GM23248 (cell line): ENCODE measurements at places on chromosomes 6 and 20.

DNA sequence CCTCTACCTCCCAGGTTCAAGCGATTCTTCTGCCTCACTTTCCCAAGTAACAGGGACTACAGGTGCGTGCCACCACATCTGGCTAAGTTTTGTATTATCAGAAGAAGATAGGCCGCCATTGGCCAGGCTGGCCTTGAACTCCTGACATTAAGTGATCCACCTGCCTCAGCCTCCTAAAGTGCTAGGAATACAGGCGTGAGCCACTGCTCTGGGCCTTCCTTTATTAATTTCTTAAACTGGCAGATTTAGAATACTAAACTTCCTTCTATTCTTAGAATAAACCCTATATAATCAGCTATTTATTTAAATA lies 86.6 kb downstream of the HFE start:
- no peak for DNase-seq
- H3K27me3 ChIP-seq: no peaks in the 10 kb centered on the region
- H3K36me3 ChIP-seq: no peaks in the 10 kb centered on the region
- peaks cover 15% of the 10 kb centered on the region; the same call in 1 of the 2 replicates for H3K4me1 ChIP-seq
- no peak overlapping the region for H3K27ac ChIP-seq

GRCh38 chr6:148432462-148433195 lies 90.0 kb downstream of the SASH1 start:
- no peaks in the 10 kb centered on the region for H3K27me3 ChIP-seq
- H3K4me3 ChIP-seq: no peak overlapping the region
- no peak overlapping the region for H3K27ac ChIP-seq
- peaks cover 17% of the 10 kb centered on the region for H3K4me1 ChIP-seq
- H3K36me3 ChIP-seq: no peaks in the 10 kb centered on the region

DNA sequence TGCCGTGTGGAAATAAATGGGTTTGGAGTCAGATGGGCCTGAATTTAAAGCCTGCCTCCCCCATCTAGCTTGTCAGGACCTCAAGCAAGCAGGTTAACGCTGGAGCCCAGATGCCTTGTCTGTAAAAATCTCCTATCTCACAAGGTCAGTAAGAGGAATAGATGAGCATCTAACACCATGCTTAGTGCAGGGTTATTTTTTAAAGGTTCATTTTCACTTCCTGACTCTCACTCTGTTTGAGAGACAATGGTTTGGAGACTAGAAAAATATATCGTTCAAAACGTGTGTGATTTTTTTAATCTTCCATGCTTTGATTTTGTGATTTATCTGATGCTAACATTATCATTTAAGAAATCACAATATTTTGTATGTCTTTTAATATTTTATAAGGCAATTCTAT lies 114.0 kb upstream of the TAB2 start:
- no peak overlapping the region for H3K27ac ChIP-seq
- no peak overlapping the region for H3K4me3 ChIP-seq
- no peaks in the 10 kb centered on the region for H3K4me1 ChIP-seq

GRCh38 chr6:25147223-25147622 lies 132.0 kb upstream of the CARMIL1 start:
- no peaks in the 10 kb centered on the region for H3K36me3 ChIP-seq
- DNase-seq: no peak
- H3K4me1 ChIP-seq: no peaks in the 10 kb centered on the region
- no peak overlapping the region for H3K4me3 ChIP-seq
- H3K27me3 ChIP-seq: no peaks in the 10 kb centered on the region

- peaks cover 8% of the 10 kb centered on the region for H3K4me1 ChIP-seq
- H3K36me3 ChIP-seq: no peaks in the 10 kb centered on the region
- no peak overlapping the region for H3K27ac ChIP-seq
- peak; percentile 51 for DNase-seq
- no peak overlapping the region for H3K4me3 ChIP-seq
Measured at GRCh38 chr20:36035745-36036144, 67.4 kb downstream of the CNBD2 start.

DNA sequence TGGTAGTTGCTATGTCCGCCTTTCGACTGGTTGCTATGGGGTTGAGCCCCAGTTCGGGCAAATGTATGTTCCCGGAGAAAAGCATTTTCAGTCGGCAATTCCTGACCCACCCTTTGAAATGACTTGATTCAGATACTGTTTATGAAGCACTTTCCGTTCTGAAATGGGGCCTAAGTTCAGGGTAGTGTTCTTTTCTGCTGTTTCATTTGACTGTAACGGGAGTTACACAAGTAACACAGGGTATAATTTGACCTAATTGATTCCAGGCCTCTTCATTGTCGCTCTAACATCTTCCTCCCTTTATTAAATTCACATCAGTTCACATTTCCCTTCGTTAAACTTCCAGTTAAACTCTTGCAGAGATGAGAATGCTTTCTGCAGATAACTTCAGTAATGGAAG lies 85.5 kb downstream of the BMP6 start:
- no peak overlapping the region for H3K27ac ChIP-seq
- H3K36me3 ChIP-seq: no peaks in the 10 kb centered on the region
- H3K27me3 ChIP-seq: no peaks in the 10 kb centered on the region
- H3K4me1 ChIP-seq: no peaks in the 10 kb centered on the region

DNA sequence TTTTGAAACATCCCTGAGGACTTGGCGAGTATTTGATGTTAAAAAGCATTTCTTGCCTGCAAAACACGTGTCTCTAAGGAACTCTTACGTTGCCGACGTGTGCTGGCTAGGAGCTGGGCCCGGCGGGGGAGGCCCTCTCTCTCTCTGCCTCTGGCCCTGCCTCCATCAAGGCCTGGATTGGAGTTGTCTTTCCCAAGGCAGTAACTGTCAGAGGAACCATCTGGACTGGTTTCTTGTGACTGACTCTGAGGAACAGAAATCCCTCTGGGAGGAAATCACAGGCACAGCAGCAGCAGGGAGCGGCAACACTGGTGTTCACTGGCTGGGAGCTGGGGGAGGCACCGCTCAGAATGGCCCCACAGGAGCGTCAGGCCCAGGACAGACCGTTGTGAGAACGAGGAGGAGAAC lies 244.2 kb downstream of the NRN1 start:
- H3K4me1 ChIP-seq: peaks cover 12% of the 10 kb centered on the region
- H3K27ac ChIP-seq: no peak overlapping the region
- no peak for DNase-seq
- no peak overlapping the region for H3K4me3 ChIP-seq
- H3K27me3 ChIP-seq: no peaks in the 10 kb centered on the region

- H3K27ac ChIP-seq: no peak overlapping the region
- no peaks in the 10 kb centered on the region for H3K27me3 ChIP-seq
Measured at GRCh38 chr6:141824350-141824749, 308.4 kb upstream of the GJE1 start.

- no peak overlapping the region for H3K4me3 ChIP-seq
- no peak for DNase-seq
- H3K36me3 ChIP-seq: no peaks in the 10 kb centered on the region
- no peak overlapping the region for H3K27ac ChIP-seq
- H3K27me3 ChIP-seq: 0 out of 2 replicates have a peak, but pooled peaks cover 4% of the 10 kb centered on the region
Measured at GRCh38 chr20:8036771-8037170, 17.2 kb upstream of the TMX4 start.
